ENCODE measurements at places on chromosomes 6 and 20. TPM values are rescaled to one million over a fixed set of nuclear protein-coding genes. Genes with fewer than 3 reads are reported as not detected.

Gene DYNLT2
- 0.69 TPM for polyA plus RNA-seq

- DNase-seq = no peak
These were observed 797.7 kb upstream of the MAN1A1 start for GRCh38 chr6:120147071-120147871.

- no peak for DNase-seq
These were observed 256.6 kb upstream of the SGK1 start for GRCh38 chr6:134574491-134574890.

GRCh38 chr6:2626401-2626800, 124.3 kb downstream of the MYLK4 start:
- DNase-seq = no peak

- no peak for DNase-seq
These were observed 115.7 kb downstream of the PHACTR1 start for GRCh38 chr6:12832226-12832735.

- DNase-seq = no peak
These were observed 7.3 kb downstream of the SDC4 start for GRCh38 chr20:45340951-45341350.
